Activated T-cell treated with anti-CD3 and anti-CD28 coated beads, Interleukin-2, amount 50 U/mL, for 24 hours (primary cell): ENCODE measurements at places on chromosomes 2 and 18.

- no peak for DNase-seq
Observed at GRCh38 chr18:37327063-37327577, 238.5 kb downstream of the CELF4 start.

DNA sequence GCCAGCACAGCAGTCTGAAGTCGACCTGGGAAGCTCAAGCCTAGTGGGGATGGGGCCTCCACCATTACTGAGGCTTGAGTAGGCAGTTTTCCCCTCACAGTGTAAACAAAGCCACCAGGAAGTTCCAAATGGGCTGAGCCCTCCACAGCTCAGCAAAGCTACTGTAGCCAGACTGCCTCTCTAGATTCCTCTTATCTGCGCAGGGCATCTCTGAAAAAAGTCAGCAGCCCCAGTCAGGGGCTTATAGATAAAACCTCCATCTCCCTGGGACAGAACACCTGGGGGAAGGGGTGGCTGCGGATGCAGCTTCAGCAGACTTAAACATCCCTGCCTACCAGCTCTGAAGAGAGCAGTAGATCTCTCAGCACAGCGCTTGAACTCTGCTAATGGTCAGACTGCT lies 218.4 kb upstream of the VRK2 start:
- no peak for DNase-seq

- DNase-seq: no peak
Observed at GRCh38 chr2:197628043-197628500, 47.3 kb downstream of the RFTN2 start.

GRCh38 chr2:98647636-98648035 lies 39.2 kb downstream of the UNC50 start:
- no peak for DNase-seq
